ENCODE measurements at places on chromosomes 16 and 17. TPM values are rescaled to one million over a fixed set of nuclear protein-coding genes. Genes with fewer than 3 reads are reported as not detected.

The CDRT15 gene
- not detected for total RNA-seq

The ZFP3 gene
- total RNA-seq = 0.71 TPM

The STX1B gene
- total RNA-seq = 1.1 TPM

The CX3CL1 gene
- total RNA-seq = 6.7 TPM

The CIBAR2 gene
- total RNA-seq = not detected

The ABCC6 gene
- not detected for total RNA-seq

The SLC16A6 gene
- total RNA-seq = 2.5 TPM

The MT1H gene
- total RNA-seq = not detected

The PAFAH1B1 gene
- 47.6 TPM for total RNA-seq

The RHBDL3 gene
- total RNA-seq = not detected

The SLC12A4 gene
- total RNA-seq = 34.3 TPM

The SLFN14 gene
- total RNA-seq = not detected

The AIPL1 gene
- not detected for total RNA-seq

The CD300LB gene
- total RNA-seq = not detected

The PDILT gene
- total RNA-seq = not detected

The RCVRN gene
- not detected for total RNA-seq

The CCL4 gene
- not detected for total RNA-seq

The CHST6 gene
- total RNA-seq = 1.3 TPM

The OR1F1 gene
- 0.78 TPM for total RNA-seq

The GNG13 gene
- not detected for total RNA-seq
